Stimulated activated CD8-positive, alpha-beta memory T cell treated with anti-CD3 and anti-CD28 coated beads, Interleukin-12 subunit alpha, Interleukin-12 subunit beta, amount 100 ng/mL, for 1 hour (primary cell): ENCODE measurements at places on chromosomes 1 and 21.
A peak's percentile ranks its signal among the peaks of the same experiment; 100 is the strongest.

DNA sequence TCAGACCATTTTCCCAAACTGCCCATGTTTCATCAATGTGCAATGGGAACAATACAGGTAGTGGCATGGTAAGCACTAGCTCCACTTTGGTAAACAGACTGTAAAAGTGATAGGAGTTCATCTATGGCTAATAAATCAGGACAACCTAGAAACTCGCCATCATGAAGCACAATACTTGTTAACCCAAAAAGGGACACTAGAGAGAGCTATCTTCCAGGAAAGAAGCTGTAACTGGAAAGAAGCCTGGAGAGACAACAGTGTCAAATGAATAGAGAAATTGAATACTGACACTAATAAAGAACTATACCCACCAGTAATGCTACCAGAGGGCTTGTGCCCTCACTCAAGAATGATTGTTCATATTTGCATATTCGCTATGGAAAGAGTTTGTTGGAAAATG is 164.7 kb upstream of the RGS18 start:
- no peak for DNase-seq

- DNase-seq: no peak
Observed at GRCh38 chr1:89786628-89787214, 34.1 kb upstream of the LRRC8D start.

DNA sequence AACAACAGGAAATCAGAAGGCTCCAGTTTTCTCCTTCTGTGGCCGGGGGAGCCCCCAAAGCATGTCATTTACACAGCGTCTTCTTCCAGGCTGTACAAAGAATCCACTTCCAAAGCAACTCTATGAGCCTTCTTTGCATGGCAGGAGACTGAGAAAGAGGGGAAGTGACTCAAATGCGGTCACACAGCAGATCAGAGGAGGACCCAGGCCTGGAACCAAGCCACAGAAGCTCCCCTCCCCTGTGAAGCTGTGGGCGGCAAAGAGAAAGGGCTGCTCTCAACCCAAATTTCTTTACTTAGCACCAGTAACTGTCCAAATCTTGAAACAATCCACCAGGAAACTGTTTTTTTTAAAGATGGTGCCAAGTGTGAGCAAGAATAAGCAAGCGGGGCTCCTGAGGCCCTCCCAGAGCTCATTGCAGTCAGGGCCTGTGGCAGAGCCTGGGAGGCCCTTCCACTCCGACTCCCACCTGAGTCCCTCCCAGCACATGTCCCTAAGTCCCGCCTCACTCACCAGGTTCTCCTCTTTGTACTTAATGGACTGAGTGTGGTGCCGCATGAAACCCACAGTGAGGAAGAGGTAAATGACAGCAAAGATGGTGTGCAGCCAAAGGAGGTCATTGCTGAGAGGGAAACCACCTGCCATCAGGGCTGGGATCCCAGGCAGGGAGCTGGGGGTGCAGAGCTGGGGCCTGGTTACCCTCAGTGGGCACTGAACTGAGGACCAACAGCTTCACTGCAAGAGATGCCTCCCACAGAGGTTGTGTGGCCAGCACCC is 15.9 kb downstream of the TMEM63A start:
- peak; percentile 47 for DNase-seq

GRCh38 chr21:41315726-41316125 is 875 bp upstream of the FAM3B start:
- DNase-seq: no peak

DNA sequence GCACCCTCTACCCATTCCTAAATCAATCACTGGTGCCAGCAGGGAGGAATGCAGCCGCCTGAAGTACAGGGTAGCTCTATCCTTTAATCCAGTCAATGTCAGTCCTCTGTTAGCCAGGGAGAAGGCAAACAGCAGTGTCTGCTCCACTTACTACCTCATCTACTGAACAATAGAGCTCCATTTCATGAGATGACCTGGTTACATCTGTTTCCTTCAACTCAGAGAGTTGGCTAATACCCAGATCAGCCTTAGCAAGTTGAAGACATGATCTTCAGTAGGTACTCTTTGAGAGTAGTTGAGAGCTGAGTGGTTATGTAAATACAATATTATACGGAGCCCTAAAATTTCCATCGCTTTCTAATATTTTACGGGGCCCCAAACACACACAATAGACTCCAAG is 46.1 kb upstream of the CD34 start:
- DNase-seq: no peak

GRCh38 chr1:217402301-217402700 is 228.6 kb downstream of the GPATCH2 start:
- no peak for DNase-seq

GRCh38 chr1:219039682-219040154 is 134.0 kb upstream of the LYPLAL1 start:
- DNase-seq: no peak

DNA sequence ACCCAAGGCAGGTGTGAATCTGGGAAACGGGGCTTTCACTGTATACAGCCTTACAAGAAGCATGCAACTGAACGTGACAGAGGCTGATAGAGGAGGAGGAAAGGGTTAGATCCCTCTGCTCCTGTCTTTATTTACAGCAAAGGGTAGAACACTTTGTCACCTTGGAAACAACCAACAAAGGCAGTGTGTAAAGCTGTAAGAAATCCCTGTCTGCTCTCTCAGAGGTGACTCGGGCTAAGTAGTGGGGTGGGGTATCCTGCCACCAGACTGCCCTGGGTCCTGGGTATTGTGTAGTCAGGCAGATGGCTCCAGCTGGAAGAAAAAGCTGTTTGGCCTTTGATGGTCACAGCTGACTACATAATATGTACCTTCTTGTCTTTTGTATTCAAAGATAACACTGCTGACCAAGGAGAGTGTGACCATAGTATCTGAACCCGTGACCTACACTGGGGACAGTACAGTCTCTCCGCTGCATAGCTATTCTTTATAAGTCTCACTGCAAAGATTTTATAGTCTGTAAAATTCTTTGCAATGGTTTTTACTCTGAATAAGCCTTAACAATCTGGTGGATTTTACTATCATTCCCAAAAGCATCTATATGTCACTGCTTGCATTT is 22.1 kb upstream of the POU2F1 start:
- no peak for DNase-seq

DNA sequence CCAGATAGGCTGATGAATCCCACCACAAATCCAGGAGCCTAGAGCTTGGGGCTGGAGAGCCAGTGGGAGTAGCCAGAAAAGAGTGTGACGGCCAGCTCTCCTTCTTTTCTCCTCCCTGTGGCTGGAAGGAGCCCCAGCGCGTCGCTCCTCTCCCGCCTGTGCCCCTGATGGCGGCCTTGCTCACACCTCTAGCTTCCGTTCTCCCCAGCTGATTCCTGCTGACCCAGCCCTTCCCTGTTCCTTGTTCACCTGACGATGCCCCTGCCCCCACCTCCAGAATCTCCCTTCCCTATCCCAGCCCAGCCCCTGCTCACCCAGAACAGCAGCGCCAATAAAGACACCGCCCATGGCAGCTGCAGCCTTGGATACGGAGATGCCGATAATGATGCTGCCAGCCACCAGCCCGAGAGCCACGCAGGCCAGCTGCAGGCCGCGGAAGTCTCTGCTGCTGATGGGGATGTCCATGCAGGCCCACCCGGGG is 656 bp downstream of the KNCN start:
- DNase-seq: no peak

- no peak for DNase-seq
Observed at GRCh38 chr1:200423235-200423634, 13.4 kb upstream of the ZNF281 start.

DNA sequence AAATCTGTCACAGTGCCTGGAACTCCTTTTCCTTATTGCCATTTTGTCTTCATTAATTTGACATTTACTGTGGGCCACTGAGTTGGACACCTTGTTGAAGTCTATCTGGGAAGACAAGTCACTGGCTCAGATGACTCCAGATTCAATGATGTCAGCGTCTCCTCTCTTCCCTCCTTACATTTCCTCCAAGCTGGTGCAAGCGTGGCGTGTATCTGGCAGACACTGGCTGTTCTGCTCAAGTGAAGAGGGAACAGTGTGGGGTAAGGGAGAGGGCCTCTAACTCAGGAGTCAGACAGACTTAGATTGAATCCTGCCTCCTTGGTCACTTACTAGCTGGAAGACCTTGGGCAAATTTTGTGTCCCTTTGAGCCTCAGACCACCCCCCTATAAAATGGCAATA is 8.7 kb upstream of the ZNF691 start:
- DNase-seq: no peak

GRCh38 chr1:2894381-2895041 is 93.0 kb upstream of the TTC34 start:
- peak; percentile 6 for DNase-seq

GRCh38 chr1:46520063-46520911 is 30.7 kb downstream of the DMBX1 start:
- no peak for DNase-seq

DNA sequence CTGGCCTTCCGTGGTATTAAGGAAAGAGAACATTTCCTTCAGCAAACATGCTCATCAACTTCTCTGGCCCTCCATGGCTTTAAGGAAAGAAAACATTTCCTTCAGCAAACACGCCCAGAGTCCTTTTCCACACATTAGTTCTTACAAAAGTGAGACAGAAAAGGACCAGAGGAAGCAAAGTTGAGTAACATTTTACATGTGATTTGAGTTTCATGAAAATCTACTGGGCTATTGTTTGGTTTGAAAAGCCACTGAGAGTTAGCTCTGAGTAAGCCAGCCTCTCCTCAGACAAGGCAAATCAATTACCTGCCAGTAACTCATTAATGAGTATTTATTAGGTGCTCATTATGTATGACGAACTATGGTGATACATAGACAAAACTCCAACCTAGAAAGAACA is 78.0 kb downstream of the NID1 start:
- DNase-seq: no peak

DNA sequence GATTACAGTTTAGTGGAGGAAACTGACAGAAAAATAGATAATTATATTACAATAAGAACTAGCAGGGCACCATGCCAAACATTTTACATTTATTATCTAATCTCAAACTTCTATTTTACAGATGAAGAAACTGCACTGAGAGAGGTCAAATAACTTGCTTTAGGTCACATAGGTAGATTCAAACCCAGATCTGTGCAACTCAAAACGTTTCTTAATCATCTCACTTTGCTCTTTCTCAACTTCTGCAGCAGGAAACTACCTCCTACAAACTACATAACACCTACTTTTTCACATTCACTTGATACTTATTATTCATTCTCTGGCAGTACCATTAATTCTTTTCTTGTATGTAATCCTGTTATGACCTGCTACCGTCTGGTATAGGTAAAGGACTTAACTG is 49.9 kb upstream of the BCL10 start:
- DNase-seq: no peak

DNA sequence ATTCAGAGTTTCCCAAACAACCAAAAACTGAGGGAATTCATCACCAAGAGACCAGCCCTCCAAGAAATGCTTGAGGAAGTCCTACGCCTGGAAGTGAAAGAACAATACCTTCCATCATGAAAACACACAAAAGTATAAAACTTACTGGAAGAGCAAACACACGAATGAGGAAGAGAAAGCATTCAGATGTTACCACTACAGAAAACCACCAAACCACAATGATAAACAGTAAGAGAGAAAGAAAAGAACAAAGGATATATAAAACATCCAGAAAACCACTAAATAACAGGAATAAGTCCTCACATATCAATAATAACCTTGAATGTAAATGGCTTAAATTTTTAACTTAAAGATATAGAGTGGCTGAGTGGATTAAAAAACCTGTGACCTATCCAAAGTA is 58.5 kb upstream of the BCL10 start:
- no peak for DNase-seq
